NCI-H1417 treated with DMSO at 0.1 percent for 48 hours (cell line): ENCODE measurements at places on chromosomes 4 and X.
A peak's percentile ranks its signal among the peaks of the same experiment; 100 is the strongest.

DNA sequence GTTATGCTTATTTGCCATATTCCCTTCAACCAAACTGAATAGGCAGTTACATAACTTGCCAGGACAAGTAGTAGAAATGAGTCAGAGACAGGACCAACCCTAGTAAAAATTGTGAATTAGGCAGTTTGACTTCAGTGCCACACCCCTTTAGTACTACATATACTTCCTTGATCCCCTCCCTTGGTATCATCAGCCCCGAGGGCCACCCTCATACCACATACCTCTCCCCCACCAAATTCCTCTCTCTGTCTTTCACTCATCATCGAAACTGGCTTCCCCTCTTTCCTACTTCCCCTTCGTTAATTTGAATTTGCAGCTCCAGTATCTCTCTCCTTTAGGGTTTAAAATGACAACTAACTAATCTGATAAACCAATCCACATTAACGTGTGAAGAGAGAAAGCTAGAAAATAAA lies 7.9 kb upstream of the PTPN13 start:
- DNase-seq = no peak

DNA sequence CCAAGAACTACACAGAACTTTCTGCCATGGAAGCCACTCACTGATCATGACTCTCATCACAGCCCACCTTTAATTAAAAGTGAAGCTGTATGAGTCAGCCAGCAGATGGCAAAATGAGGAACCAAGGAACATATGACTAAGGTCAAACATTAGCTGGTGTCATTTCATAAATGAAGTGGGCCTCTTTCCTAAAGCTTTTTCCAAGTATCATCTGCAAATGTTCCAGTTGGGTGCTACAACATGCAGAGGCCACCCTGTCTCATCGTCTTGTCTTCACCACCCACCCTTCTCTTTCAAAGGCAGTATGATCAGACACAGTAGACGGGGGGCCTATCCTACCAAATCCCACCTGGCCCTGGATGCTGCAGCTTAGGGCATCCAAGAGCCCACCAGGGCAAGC lies 9.2 kb upstream of the EOLA1 start:
- no peak for DNase-seq

DNA sequence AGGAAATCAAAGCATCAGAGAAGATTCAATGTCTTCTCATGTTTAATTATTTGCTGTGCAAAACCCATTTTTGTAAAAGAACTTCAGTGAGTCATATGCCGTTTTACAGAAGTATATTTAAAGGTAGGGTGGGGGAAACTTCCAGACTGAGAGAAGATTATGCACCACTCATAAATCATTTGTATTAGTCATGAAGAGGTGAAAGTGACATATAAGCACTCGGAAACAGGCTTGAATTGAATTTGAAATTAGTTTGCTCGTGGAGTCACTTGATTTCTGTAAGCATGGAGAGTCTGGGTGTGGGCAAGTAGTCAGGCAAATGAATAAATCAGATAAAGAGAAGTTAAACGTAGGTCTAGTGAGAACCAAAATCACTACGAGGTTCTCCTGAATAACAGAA lies 335.1 kb downstream of the ANK2 start:
- DNase-seq = no peak

DNA sequence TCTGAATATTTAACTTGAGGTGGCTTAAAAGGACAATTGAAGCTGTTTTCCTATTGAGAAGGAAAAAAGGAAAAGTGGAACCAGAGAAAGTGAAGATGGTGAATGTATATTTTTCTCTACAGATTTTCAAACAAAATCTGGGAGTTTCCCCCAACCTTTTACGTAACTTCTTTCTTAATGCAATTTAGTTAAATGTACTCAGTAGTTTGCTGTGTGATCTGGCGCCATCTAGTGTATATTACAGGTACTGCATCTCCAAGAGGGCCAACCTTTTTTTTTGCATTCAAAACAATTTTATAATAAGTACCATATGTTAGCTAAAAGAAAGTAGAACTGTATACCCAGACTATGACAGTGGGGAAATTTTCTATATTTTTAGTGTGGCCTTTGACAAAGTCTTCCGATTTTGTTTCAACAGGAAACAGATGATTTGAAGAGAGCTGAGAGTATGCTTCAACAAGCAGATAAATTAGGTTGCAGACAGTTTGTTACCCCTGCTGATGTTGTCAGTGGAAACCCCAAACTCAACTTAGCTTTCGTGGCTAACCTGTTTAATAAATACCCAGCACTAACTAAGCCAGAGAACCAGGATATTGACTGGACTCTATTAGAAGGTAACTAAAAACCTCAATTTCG lies 82.0 kb downstream of the PLS3 start:
- DNase-seq = peak; percentile 1

DNA sequence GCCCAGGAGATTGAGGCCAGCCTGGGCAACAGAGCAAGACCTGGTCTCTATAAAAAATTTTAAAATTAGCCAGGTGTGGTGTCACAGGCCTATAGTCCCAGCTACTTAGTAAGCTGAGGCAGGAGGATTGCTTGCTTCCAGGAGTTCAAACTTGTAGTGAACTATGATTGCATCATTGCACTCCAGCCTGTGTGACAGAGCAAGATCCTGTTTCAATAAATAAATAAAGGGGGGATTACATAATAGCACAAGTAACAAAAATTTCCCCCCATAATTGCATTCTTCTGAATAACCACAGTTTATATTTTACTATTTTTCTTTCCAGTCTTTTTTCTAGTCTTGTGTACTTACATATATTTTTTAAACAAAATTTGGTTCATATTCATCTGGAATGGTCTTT lies 135.6 kb downstream of the CHIC2 start:
- no peak for DNase-seq

GRCh38 chrX:12771445-12772069 lies 19.7 kb upstream of the PRPS2 start:
- no peak for DNase-seq

DNA sequence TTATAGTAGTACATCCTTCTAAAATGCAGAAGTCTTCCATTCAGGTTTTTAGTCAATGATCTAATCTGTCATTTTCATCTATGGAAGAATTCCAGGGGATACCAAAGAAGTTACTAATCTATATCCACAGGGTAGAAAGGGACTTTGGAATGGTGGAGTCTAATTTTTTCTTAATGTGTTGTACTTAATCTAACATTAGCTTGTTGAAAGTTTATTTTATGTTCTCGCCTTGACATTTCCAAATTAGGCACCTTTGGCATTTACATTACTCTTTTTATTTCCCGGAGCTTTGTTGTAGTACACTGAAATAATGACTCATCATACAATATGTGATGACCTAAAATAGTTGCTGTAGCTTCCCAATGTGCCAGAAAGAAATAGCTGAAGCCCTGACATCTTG lies 91.5 kb downstream of the HTR2C start:
- DNase-seq = no peak

DNA sequence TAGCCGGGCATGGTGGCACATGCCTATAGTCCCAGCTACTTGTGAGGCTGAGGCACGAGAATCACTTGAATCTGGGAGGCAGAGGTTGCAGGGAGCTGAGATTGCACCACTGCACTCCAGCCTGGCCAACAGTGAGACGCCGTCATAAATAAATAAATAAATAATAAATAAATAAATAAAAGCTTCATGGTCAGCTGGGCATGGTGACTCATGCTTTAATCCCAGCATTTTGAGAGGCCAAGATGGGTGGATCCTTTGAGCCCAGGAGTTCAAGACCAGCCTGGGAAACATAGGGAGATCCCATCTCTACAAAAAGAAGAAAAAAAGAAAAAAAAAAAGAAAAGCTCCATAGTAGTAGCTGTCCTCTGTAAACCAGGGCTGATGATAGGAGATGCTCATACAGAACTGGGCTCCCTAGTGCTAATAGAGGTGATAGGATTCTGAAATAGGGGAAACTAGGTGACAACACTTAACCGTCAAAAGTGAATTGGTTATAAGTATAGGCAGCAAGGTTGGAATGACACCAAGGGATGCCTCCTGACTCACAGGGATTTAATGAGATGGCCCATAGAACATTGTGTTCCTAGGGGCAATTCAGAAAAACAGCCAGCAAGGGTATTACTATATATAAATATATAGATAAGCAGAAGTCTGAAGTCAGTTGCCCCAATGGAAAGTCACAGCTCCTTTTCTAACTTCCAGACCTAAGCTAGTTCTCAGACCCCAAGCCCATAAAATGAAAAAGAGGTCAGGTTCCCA lies 41.8 kb upstream of the ARHGEF6 start:
- DNase-seq = no peak

DNA sequence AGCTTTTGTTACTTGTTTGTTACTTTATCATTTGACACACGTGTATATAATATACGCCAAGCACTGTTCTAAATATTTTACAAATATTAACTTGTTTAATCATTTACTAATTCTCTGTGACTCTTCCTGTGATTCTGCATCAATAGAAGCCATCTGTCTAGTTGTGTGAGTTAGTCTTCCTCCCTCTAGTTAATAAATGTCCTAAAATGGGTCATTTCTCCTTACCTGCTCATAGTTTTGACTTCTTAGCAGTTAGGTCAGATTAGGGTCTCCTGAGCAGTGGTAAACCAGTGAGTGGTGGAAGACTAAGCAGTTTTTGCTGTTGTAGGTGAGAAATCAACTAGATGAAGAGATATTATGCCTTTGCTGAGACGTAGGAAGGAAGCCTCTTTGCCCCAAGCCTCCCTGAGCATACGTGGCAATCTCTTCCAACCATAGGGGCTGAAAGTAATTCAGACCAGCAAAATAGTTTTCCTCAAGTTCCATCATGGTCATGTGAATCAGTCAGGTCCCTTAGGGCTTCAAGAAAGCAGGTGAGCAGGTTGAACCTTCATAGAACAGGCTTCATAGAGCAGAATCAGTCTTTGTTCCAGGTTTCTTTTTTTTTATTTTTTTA lies 38.7 kb upstream of the THOC2 start:
- DNase-seq = no peak

GRCh38 chr4:129455482-129455881 lies 359.5 kb downstream of the C4orf33 start:
- no peak for DNase-seq

DNA sequence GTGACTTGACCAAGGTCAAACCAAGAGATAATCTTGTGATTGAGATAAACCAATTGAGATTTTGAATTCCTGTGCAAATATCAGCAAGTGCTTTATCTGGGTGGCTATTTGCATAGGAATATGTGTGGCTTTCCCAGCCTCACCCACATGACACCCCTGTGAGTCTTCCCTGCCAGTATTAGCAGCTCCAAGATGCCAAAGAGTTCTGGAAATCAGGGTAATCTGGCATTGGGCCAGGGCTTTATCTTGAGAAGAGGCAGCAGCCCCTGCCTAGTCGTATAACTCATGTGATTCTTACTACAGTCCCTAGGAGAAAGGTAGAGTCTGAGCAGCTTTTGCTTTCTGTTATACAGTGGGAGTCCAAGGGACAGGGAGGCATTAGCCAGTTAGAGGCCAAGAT lies 87.7 kb downstream of the RLIM start:
- no peak for DNase-seq

GRCh38 chrX:86981326-86981879 lies 536.2 kb upstream of the KLHL4 start:
- no peak for DNase-seq

- DNase-seq = no peak
Observed at GRCh38 chr4:77695774-77696173, 90.2 kb downstream of the CXCL13 start.

- no peak for DNase-seq
Observed at GRCh38 chr4:76494871-76495590, 60.0 kb downstream of the SHROOM3 start.

GRCh38 chrX:112889400-112889799 lies 48.8 kb upstream of the AMOT start:
- no peak for DNase-seq

GRCh38 chr4:45215976-45216542 lies 489.7 kb upstream of the GNPDA2 start:
- DNase-seq = no peak

DNA sequence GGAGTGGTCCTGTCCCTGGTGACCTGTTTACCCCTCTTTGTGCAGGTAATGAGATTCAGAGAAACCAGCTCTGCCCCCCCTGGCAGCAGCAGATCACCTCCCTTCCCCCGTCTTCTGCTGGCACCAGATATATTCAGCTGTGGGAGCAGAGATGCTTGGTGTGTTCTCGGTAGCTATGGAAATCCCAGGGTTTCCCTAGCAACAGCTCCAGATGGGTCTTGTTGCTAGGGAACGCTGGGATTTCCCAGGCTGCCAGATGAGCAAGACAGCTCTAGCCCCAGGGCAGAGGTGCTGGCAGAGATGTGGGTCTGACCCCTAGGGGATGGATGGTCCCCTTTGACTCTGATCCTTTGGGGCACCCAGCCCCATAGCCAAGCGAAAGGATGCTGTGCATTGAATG lies 20.2 kb downstream of the CETN2 start:
- DNase-seq = no peak

- no peak for DNase-seq
Observed at GRCh38 chr4:73904491-73904890, 35.3 kb downstream of the CXCL1 start.

DNA sequence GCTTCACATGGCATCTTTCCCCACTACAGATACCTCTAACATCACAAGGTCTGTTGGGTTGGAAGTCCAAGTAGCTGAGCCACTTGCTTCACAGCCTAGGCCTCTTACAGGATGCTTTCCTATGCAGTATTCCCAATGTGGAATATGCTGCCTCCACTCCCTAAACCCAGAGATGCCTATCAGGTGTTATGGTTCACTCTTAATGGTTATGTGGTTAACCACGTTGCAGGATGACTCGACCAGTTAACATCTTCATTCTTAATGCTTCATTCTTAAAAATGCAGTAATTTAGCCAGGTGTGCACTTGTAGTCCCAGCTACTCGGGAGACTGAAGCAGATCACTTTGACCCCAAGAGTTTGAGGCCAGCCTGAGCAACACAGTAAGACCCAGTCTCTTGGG lies 24.2 kb downstream of the HAUS3 start:
- no peak for DNase-seq

GRCh38 chr4:159158985-159159384 lies 56.1 kb downstream of the RAPGEF2 start:
- no peak for DNase-seq

DNA sequence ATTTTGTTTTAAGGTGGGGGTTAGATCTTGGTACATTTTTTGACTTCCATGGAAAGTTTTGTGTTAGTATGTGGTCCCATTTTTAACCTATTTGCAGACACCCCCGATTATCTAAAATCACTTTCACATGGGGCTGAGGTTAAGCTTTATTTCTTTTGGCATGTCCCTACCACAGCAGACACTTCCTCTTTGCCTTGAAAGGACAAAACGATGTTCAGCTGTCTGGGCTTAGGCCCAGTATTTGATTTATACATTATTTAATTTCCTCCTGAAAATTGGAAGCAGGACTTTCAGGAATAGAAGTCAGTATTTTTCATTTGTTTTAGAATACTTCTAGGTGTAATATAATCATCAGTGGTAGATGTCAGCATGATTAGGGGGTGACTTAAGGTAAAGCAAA lies 112.4 kb upstream of the SPRY1 start:
- DNase-seq = no peak

- DNase-seq = no peak
Observed at GRCh38 chrX:23656091-23656490, 11.2 kb upstream of the PRDX4 start.

- no peak for DNase-seq
Observed at GRCh38 chrX:16778545-16778944, 7.7 kb upstream of the TXLNG start.
